ENCODE measurements at places on chromosomes 6 and 20. TPM values are rescaled to one million over a fixed set of nuclear protein-coding genes. Genes with fewer than 3 reads are reported as not detected.

TRIM10 gene
- total RNA-seq: 0.09 TPM

MROH8 gene
- total RNA-seq: 0.79 TPM

NKAIN2 gene
- 0.29 TPM for total RNA-seq

HEY2 gene
- 6.6 TPM for total RNA-seq

PPP1R3D gene
- total RNA-seq: 3.1 TPM

SEMG1 gene
- 2.0 TPM for total RNA-seq

DNA sequence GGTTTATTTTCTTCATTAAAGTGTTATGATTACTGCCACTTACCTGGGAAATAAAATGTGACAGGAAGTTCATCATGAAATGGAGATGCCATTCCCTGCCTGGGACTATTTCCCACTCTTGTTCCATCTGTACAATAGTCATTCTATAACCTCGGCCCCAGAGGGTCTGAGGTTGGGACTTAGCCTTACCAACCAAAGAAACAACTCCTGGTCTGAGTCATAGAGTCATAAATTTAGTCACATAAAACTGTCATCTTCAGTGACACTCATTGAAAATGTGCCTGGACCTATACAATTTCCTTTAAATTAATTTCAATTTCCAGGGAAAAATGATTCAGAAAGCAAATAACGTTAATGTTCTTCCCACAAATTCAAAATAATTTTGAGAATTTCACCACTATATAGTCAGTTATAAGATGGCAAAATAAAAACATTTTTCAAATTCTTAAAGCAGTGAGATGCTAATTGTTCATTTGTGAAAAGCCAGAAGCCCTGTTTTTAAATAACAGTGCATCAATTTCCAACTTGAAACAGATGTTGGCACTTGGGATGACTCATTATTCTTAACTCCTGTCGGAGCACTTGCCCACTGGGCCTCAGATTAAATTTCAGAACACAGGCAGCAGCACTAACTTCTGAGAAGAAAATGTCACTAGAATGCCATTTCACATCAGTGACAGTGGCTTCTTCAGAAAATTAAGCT lies 201.2 kb upstream of the SMLR1 start:
- H3K4me3 ChIP-seq: no peak overlapping the region
- H3K27me3 ChIP-seq: no peaks in the 10 kb centered on the region
- no peak for DNase-seq
- H3K36me3 ChIP-seq: no peaks in the 10 kb centered on the region
- no peak overlapping the region for H3K27ac ChIP-seq

- DNase-seq: no peak
- H3K27ac ChIP-seq: no peak overlapping the region
- no peaks in the 10 kb centered on the region for H3K4me1 ChIP-seq
- no peak overlapping the region for H3K4me3 ChIP-seq
- no peaks in the 10 kb centered on the region for H3K27me3 ChIP-seq
These were observed 245.5 kb upstream of the ECI2 start for GRCh38 chr6:4380881-4381281.

DNA sequence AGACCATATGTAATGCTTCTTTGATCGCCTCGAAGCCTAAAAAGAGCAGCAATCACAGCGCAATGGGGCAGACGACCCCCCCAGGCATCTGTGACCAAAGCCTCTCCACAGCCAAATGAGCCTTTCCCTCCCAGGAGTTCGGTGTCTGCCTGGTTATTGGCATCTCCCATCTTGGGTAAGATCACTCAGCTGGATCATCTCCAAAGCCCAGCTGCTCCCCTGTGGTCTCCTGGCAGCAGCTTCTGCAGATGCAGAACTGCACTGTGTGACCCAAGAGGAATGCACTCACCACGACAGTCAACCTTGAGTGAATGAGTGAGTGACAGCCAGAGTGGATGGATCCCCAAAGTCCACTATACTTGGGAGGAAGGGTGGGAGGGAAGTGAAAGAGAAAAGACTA lies 44.8 kb upstream of the IYD start:
- DNase-seq: no peak
- H3K36me3 ChIP-seq: peaks cover 2% of the 10 kb centered on the region
- no peaks in the 10 kb centered on the region for H3K27me3 ChIP-seq
- no peaks in the 10 kb centered on the region for H3K4me1 ChIP-seq
- H3K27ac ChIP-seq: no peak overlapping the region

DNA sequence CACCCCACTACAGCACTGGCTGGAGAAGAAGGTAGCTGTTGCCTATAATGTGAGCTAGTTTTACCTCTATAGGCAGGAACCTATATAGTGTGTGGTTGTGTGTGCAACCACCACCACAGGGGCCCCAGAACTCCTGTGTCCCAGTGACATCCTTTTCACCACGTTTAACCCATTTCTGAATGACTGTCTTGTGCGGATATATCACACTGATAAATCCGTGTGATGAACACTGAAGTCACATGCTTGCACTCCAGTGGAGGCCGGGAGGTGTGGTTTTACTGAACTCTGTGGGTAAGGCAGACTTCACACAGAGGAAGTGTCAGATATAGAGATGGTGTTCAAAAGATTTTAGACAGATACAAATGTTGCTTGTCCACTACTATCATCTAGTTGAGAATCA lies 32.5 kb downstream of the SDHAF4 start:
- peaks cover 8% of the 10 kb centered on the region for H3K4me1 ChIP-seq
- no peak overlapping the region for H3K27ac ChIP-seq
- no peak overlapping the region for H3K4me3 ChIP-seq
- peaks cover 15% of the 10 kb centered on the region for H3K36me3 ChIP-seq

- peak overlapping the region; percentile 73 for H3K4me3 ChIP-seq
- no peaks in the 10 kb centered on the region for H3K4me1 ChIP-seq
- DNase-seq: peak; percentile 54
- no peak overlapping the region for H3K27ac ChIP-seq
- no peaks in the 10 kb centered on the region for H3K36me3 ChIP-seq
- peaks cover 14% of the 10 kb centered on the region for H3K27me3 ChIP-seq
These were observed 410 bp downstream of the SYNE1 start for GRCh38 chr6:152636609-152637295.

- DNase-seq: no peak
- H3K4me3 ChIP-seq: no peak overlapping the region
- no peaks in the 10 kb centered on the region for H3K27me3 ChIP-seq
These were observed 36.9 kb upstream of the RNF144B start for GRCh38 chr6:18350271-18350670.

- H3K36me3 ChIP-seq: no peaks in the 10 kb centered on the region
- no peaks in the 10 kb centered on the region for H3K4me1 ChIP-seq
- H3K27me3 ChIP-seq: no peaks in the 10 kb centered on the region
These were observed 253.1 kb downstream of the FNDC1 start for GRCh38 chr6:159422041-159422984.

DNA sequence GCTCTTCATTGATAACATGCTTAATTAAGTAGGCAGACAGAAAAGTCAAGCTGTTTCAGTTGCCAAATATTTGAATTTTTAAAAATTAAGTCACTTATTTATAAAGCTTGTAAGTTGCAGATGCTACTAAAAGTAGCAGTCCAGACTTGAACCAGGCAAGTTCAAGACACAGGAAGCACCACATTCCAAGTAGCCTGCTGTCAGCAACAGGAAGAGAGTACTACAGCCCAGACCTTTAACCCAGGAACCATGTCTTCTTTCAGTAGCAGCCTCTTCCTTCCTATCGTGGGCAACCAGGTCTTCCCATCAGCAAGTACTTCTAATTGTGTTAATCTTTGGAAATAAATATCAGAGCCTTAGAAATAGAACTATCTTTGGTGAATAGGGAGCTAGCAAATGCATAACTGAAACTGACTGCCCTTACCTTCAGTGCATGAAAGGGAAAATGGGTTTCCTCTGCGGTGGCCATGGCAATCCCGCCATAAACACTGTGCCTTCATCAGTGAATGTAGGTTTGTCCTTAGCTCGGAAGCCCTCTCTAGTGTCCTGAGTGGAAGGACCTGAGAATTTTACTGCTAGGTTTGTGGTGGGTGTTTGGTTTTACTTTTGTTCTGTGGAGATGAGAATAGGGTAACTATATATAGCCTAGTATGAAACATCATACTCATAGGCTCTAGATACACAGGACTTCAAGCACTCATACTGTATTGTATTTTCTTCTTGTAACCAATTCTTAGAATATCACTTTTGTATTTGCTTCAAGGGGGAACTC lies 95.6 kb downstream of the SYCP2 start:
- H3K4me1 ChIP-seq: no peaks in the 10 kb centered on the region
- no peaks in the 10 kb centered on the region for H3K27me3 ChIP-seq

DNA sequence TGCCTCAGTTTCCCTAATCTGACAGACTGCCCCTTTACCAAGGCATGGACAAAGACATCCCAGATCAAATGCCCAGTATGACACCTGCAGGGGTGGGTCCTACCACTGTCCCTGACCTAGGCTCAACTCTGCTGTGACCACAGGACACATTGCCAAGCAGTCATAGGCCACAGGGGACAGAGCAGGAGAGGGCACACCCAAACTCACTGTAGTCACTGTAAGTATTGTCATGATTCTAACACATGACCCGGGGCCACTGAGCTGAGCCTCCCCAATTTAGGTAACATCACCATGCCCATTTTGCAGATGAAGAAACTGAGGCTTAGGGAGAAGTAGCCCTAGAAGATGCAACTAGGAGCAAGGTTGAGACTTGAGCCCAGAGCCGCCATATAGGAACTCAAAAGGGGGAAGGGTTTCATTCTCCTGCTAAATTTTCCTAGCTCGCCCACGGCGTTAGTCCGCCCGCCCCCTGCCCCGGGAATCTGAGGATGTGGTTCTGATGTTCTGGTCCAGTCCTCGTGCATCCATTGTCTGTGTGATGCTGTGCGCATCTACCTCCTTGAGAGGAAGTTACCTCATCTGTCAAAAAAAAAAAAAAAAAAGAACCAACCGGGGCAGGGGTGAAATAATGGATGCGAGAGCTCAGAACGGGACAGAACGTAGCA lies 44.8 kb downstream of the PMEPA1 start:
- no peaks in the 10 kb centered on the region for H3K36me3 ChIP-seq
- H3K4me3 ChIP-seq: no peak overlapping the region
- DNase-seq: no peak
- no peaks in the 10 kb centered on the region for H3K27me3 ChIP-seq
- no peaks in the 10 kb centered on the region for H3K4me1 ChIP-seq

DNA sequence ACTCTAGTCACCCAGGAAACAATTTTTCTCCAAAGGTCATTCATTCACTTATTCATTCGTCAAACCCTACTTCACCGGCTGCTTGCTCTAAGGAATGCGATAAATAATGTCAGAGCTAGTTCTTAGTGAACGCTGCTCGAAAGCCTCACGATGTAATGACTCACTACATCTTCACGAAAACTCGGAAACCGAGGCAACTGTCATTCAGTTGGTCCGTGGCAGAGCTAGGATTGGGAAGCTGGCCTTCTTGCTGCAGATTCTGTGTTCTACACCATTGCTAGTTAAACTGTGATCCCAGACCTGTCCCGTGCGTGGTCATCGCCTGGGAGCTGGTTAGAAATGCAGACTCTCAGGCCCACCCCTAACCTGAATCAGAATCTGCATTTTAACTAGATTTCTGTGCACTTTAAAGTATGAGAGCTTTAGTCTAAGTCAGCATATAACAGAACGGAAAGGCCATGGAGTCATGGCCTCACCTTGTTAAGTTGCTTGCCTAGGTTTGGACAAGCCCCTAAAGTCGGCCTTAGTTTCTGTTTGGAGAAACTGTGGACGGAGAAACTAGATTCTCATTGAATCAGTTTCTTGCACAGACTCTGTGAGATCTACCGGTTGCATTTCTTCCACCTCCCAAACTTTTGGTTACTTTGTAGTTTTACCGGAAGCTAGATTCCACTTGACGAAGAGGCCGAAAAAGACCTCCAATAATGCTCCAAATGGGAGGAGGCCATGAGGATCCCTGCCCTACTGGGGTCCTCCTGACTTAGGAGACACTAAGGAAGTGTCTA lies 651 bp upstream of the CCND3 start:
- DNase-seq: no peak
- H3K4me3 ChIP-seq: peak overlapping the region; percentile 84
- H3K36me3 ChIP-seq: peaks cover 5% of the 10 kb centered on the region
- H3K4me1 ChIP-seq: peaks cover 16% of the 10 kb centered on the region

Measured in H9 (cell line).